Lung (tissue), 17 donors: ENCODE measurements at places on chromosomes 6 and 20. TPM values are rescaled to one million over a fixed set of nuclear protein-coding genes. Genes with fewer than 3 reads are reported as not detected.

Gene STX11
- 45.4 TPM for total RNA-seq

Gene TEAD3
- 20.7 TPM for total RNA-seq

Gene TRIM15
- total RNA-seq: not detected

Gene PAK1IP1
- 6.1 TPM for total RNA-seq

Gene PNLDC1
- 0.28 TPM for total RNA-seq

Gene CYP21A2
- 1.5 TPM for total RNA-seq

Gene VTA1
- 27.3 TPM for total RNA-seq

Gene NEDD9
- 158 TPM for total RNA-seq

Gene OTOR
- total RNA-seq: not detected

Gene FBXO30
- total RNA-seq: 16.1 TPM

Gene ACOT8
- total RNA-seq: 24.7 TPM

Gene FAM162B
- 4.7 TPM for total RNA-seq

Gene TPBG
- total RNA-seq: 14.4 TPM

Gene APMAP
- total RNA-seq: 73.3 TPM

Gene CUTA
- 134 TPM for total RNA-seq

Gene TRIM38
- total RNA-seq: 18.0 TPM

Gene PIGU
- 15.7 TPM for total RNA-seq

Gene EEF1A2
- 1.3 TPM for total RNA-seq

Gene HSPA1L
- 2.3 TPM for total RNA-seq

Gene SASH1
- total RNA-seq: 64.5 TPM
